ENCODE measurements at places on chromosomes 4 and X.

- DNase-seq = no peak
These were observed 545.9 kb upstream of the ZFP42 start for GRCh38 chr4:187449702-187450101.

- no peak for DNase-seq
These were observed 188.4 kb upstream of the VEGFC start for GRCh38 chr4:176981074-176981473.

GRCh38 chr4:127120441-127121090, 512.2 kb upstream of the INTU start:
- no peak for DNase-seq

DNA sequence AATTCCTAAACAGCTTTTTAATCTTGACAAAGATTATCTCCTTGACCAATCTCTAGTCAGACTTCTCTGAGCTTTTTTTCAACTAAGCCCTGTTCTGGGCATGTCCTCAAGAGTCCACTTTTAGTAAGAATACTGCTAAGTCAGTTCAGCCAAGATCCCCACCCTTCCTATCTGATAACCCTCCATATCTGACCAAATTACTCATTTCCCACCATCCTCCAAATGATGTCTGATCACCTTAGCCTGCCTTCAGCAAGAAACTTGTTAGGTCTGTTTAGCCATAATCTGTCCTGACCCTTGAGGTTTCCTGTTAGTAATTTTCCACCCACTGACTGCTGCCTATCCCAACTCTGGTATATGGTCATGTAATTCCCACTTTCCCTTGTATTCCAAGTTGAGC, 65.2 kb downstream of the FAM13A start:
- DNase-seq = no peak

DNA sequence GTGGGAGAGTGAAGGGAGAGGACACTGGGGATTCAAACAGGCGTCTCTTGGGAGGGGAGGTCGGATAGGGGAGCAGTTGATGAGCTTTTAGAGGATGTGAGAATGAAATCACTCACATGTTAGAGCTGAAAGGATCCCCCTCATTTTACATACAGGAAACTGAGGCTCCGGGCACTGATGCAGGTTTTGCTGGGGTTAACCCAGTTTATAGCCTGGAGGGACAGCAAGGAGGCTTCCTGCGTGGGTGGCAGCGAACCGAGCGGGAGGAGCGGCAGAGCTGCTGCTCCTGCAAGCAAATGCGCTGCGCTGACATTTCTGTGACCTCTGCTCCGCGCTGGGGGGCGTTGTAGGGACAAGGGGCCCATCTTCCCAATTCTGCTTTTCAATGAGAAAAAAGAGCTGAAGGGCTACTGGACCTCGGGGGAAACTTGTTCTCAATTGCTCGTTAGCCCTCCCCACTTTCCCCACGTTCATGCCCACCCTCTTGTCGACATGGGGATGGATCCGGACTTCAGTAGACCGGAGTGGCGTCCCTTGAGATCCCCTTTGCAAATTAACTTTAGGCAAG, 1.2 kb upstream of the NEUROG2 start:
- no peak for DNase-seq

- DNase-seq = no peak
These were observed 185.0 kb upstream of the FAM241A start for GRCh38 chr4:111960241-111960667.

DNA sequence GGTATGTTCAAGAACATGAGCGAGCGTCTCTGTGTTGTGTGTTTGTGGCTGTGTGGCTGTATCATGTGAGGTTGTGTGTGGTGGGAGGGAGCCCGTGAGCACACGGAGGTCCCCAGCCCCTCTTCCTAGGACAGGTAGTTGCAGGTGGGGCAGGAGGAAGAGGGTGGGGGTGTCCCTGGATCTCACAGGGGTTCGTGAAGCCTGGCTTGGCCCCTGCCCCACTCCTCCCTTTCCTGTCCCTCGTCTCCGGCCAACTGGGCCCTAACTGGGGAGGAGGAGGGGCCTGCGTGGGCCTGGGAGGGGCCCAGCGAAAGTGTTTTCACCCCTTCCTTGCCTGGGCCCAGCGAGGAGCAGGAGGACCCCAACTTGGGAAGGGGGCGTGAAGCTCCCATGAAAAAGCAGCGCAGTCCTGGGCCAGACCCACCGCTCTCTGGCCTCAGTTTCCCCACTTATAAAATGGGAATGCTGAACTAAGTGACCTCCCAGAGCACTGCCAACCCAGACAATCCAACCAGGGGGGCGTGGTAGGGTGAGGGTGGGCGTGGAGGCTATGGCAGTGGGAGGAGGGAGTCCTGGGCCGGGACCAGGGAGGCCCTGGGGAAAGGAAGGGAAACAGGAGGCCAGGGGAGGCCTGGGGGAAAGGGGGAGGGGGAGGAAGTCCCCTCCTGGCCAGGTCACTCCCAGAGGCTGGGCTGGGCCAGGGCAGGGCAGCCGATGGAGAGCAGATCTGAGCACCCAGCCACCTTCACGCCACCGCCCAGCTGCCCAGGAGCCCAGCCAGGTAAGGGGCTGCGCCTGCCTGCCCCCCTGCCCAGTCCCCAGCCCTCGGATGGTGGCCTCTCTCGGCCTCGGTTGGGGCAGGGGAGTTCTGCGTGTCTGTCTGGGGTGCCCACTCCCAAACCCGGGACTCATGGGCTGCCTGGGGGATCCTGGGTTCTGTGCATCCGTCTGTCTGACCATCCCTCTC, at the start of gene AVPR2:
TSS of gene AVPR2 (plus strand) at position 683 of the 967 bp plus-strand sequence. CDS start 473 bp downstream, outside the sequence.
- no peak for DNase-seq

- no peak for DNase-seq
These were observed 98.1 kb downstream of the HNRNPD start for GRCh38 chr4:82275431-82276331.

GRCh38 chr4:46999566-46999965, 6.2 kb upstream of the GABRA4 start:
- DNase-seq = no peak

- no peak for DNase-seq
These were observed 48.5 kb upstream of the ZNF157 start for GRCh38 chrX:47321823-47322371.

DNA sequence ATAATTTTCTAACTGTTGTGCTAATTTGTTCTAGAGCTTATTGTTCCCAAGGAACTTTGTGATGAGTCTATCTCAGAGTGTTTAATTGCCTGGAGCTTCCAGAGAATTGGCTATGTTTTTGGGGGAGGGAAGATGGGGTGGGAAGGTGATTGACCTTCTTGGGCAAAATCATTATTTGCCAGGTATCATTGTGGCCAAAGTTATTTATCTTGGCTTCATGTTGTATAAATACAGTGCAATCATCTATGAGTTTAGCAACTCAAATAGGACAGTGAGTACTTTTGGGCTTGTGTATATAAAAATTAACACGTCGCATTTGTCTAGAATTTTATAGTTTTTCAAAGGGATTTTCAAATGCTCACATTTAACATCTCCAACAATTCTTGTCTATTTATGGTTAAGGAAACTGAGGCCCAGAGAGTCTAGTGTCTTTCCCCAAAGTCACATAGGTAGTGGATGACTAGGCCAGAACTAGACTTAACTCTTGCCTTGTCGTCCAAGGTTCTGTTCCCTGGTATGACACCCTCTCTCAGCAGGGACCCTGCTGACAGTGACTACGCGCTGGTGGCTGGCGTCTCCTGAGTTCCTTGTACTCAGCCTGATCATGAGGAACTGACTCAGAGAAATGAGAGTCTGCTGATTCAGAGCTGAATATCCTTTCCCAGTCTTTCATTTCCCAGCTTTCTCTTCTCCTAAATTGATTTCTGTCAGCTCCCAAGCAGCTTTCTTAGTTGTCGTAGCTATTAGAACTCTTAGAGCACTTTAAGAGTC, 27.7 kb downstream of the FNIP2 start:
- peak; percentile 26 for DNase-seq

- DNase-seq = no peak
These were observed 171.2 kb downstream of the MSN start for GRCh38 chrX:65838674-65839073.

GRCh38 chr4:173413036-173413435, 14.1 kb upstream of the SCRG1 start:
- no peak for DNase-seq

Data from hypothalamus (tissue), 51 donors.